ENCODE measurements at places on chromosomes 4 and X.

DNA sequence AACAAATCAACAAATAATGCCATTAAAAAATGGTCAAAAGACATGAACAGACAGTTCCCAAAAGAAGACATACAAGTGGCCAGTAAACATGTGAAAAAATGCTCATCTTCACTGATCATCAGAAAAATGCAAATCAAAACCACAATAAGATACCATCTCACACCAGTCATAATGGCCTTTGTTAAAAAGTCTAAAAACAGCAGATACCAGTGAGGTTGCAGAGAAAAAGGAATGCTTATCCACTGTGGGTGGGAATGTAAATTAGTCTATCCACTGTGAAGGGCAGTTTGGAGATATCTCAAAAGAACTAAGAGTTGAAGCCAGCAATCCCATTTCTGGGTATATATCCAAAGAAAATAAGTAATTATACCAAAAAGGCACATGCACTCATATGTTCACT lies 668.1 kb upstream of the CPEB2 start:
- no peak for ATAC-seq

- no peak for ATAC-seq
Measured at GRCh38 chrX:150405576-150405975, 42.5 kb downstream of the MAMLD1 start.

DNA sequence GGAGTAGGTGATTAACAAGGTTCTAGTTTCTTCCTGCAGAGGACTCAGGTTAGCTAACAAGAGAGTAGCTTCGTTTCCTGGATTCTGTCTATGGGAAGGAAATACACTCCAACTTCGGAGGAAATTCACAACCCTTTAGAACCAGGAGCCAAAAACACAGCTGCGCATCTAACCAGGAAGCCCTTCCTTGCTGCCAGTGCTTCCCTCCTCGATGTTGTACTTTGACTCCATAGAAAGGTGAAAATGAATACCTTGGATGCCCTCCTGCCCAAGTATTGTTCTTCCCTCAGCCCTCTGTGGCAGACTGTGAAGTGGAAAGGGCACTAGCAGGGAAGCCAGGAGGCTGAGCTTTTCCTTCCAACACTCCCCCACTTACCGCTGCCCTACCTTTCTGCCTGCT lies 35.1 kb downstream of the AKAP4 start:
- no peak for ATAC-seq

- ATAC-seq, result peak; percentile 12
Measured at GRCh38 chrX:150983521-150984168, 510 bp downstream of the HMGB3 start.

- ATAC-seq, result peak; percentile 56
Measured at GRCh38 chr4:139014371-139015268, 961 bp upstream of the NOCT start.
